Activated CD8-positive, alpha-beta T cell treated with anti-CD3 and anti-CD28 coated beads for 36 hours (primary cell): ENCODE measurements at places on chromosomes 11 and 22. TPM values are rescaled to one million over a fixed set of nuclear protein-coding genes. Genes with fewer than 3 reads are reported as not detected.

The MS4A4E gene
- total RNA-seq, result not detected

The SOX10 gene
- total RNA-seq, result not detected

The MRGPRE gene
- total RNA-seq, result not detected

GRCh38 chr11:17721242-17721999 lies 2.0 kb downstream of the MYOD1 start:
- DNase-seq, result no peak

- DNase-seq, result no peak
These were observed 8.3 kb downstream of the TSPO start for GRCh38 chr22:43159484-43160178.

The NPTXR gene
- total RNA-seq, result 0.83 TPM

GRCh38 chr11:120141113-120141767 lies 3.3 kb upstream of the TRIM29 start:
- DNase-seq, result no peak

DNA sequence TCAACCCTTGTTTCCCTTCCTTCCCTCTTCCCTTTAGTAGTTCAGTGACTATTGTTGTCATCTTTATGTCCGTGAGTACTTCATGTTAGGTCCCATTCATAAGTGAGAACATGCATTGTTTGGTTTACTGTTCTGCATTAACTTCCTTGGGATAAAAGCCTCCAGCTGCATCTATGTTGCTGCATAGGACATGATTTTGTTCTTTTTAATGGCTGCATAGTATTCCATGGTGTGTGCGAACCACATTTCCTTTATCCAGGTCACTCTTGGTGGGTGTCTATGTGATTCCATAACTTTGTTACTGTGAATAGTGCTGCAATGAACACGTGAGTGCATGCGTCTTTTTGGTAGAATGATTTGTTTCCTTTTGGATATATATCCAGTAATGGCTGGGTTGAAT lies 163.3 kb downstream of the FBXO7 start:
- DNase-seq, result no peak

GRCh38 chr11:86800076-86800959 lies at the start of gene PRSS23:
PRSS23 (plus strand) TSS chr11:86800542; CDS start chr11:86807644, 7,102 bp downstream.
- peak; percentile 32 for DNase-seq

DNA sequence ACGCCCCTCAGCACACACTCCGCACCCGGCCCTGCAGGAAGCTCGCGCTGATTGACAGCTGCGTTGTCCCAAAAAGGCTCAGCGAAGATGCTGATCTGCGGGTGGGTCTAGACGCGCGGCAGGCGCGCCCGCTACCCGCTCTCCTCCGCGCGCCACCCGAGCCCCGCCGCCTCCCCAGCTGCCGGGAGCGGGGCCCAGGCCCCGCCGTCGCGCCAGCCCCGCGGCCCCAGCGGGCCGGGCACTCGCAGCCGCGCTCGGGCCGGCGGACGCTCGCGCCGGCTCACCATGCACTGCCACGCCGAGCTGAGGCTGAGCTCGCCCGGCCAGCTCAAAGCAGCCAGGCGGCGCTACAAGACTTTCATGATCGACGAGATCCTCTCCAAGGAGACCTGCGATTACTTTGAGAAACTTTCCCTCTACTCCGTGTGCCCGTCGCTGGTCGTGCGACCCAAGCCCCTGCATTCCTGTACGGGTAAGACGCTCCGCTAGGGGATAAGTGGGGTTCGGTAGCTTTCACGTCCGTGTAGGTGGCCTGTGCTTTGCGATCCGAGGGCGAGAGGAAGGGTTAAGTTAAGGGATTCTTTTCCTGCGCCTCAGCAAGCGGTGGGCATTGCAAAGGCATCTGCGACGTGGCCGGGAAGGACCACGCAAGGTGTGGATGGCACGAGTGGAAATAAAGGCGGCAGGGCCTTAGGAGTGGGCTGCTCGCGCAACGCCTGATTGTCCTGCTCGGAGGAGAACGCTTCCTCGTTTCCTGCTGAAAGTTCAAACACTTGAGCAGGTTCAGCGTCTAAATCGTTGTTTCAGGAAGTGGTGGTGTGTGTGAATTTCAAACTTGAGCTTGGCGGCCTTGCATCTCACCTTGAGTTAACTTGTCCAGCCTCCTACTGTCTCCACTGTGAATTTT lies at the start of gene BARX2:
Gene BARX2, plus strand, starts transcription at position 98 of the 907 bp plus-strand sequence. Its CDS starts 188 bp downstream, at position 286.
- peak; percentile 53 for DNase-seq

The SLC17A6 gene
- not detected for total RNA-seq

DNA sequence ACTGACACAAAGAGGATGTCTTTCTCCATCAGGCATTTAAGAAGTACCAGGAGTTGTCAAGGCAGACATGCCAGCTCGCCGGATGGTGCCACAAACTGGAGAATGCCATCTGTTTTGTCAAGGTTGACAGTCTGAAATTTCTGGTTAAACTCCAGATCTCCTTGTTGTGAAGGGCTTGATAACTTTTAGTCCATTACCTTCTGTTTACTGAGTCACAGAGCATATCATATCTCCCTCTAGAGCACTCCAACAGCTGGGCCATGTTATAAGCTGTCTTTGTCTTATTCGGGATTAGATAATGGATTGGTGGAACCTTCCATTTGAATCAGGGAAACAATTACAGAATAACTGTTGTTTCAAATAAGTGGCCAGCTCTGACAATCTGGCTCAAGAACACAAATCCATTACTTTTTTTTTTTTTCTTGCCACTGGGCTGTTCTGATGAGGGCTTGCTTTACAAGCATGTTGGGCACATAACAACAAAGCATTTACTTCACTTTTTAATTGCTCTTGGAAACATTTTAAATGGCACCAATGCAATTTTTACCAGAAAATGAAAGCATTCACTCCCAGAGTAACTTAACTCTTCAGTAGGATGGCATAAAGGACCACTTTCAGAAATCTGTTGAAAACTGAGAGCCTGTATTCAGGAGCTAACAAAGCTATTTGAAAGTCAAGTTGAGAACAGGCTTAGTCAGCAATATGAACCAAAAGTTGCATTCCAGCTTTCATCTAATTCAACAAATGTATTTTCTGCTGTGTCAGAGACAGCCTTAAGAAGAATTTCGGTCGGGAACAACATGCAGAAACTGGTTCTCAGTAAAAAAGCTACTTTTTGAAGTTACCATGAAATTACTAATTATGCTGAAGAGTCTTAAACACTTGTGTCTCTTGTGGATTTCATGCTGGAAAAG lies 227.6 kb upstream of the PITPNB start:
- no peak for DNase-seq

The MS4A8 gene
- total RNA-seq, result not detected

The MYBPC3 gene
- total RNA-seq, result not detected

DNA sequence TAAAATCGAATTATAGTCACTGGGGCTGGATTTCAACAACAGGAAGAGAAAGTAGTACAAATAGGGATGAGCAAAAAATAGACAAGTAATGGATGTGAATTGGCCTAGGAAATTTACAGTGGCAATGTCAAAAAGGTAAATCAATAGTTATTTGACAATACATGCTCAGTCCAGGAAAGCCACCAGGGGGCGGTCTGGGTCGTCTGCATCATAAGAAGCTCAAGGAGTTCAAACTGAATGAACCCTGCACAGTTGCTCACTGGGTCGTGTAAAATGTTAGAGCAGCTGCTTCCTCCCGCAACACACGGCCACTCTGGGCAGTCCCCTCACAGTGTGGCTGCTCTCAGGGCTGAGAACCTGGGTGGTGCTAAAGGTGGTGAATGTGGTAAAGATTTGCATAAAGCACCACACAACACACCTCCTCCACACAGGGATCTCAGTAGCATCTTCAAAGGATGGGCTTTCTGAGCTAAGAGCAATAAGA lies 85.9 kb downstream of the ZNF280B start:
- peak; percentile 91 for DNase-seq

GRCh38 chr11:73812234-73812633 lies 24.6 kb downstream of the MRPL48 start:
- DNase-seq, result no peak

The FIBIN gene
- not detected for total RNA-seq

DNA sequence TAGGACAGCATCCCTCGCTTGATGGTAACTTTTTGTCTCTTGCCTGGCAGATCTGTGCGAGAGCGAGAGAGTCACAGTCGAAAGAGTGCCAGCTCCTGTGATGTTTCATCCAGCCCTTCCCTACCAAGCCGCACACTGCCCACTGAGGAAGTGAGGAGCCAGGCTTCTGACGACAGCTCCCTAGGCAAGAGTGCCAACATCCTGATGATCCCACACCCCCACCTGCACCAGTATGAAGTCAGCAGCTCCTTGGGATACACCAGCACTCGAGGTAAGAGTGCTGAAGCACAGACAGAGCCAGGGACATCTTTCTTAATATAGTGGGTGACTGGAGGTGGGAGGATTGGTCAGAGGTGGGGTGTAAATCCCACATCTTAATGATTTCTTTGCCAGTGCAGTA lies 61.1 kb downstream of the DEPDC5 start:
- DNase-seq, result no peak

The ZNF70 gene
- total RNA-seq, result 1.7 TPM

DNA sequence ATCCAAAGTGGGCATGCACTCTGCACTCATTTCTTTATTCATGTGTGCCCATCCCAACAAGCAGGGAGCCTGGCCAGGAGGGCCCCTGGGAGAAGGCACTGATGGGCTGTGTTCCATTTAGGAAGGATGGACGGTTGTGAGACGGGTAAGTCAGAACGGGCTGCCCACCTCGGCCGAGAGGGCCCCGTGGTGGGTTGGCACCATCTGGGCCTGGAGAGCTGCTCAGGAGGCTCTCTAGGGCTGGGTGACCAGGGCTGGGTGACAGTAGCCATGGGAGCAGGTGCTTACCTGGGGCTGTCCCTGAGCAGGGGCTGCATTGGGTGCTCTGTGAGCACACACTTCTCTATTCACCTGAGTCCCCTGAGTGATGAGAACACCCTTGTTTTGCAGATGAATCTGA lies 129.3 kb upstream of the B3GAT1 start:
- DNase-seq, result no peak

DNA sequence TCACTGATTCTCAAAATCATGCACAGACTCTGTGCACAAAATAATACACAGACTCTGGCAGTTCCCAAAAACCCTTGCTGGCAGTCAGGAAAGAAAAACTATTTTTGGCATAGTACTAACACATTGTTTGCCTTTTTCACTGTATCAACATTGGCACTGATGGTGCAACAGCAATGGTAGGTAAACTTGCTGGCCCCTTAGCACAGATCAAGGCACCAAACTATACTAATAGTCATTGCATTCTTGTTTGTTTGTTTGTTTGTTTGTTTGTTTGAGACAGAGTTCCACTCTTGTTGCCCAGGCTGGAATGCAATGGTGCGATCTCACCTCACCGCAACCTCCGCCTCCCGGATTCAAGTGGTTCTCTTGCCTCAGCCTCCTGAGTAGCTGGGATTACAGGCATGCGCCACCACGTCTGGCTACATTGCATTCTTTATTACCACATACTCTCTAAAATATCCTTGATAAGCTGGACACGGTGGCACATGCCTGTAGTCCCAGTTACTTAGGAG lies 81.0 kb upstream of the SLC6A5 start:
- no peak for DNase-seq

DNA sequence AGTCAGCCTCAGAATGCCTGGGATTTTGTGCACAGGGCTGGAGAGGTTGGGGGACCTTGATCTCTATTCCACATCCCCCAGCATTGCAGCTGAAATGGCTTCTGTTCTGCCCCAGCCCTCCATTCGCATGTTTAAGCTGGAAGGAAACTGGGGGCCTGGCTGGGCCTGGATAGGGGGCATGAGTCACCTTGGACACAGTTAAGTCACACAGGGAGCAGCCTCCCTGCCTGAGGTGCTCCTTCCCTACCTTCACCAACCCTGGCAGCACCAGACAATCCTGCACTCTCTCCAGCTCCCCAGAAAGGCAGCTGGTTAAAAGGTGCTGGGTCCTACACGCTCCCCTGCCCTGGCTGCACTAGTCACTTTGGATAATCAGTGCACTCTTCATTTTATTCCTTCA lies 763 bp downstream of the SMIM45 start:
- no peak for DNase-seq

- DNase-seq, result no peak
These were observed 46.6 kb downstream of the OTOG start for GRCh38 chr11:17593466-17594245.

DNA sequence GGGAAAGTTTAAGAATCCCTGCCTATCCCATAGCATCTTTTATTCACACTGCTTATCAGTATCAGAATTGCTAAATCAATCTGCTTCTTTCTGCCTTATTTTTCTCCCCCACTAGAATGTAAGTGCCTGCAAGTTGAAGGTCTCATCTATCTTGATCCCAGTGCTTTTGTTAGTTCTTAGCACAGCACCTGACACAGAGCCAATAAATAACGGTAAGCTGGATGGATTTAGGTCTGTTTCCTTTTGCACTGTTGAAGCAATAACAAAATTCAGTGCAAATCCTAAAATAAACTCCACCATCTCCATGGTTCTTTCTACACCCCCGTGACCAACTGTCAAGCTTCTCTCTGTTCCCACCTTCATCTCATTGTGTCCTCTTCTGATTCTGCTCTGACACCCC lies 36.7 kb upstream of the CD44 start:
- DNase-seq, result no peak

The RNF26 gene
- 30.2 TPM for total RNA-seq

GRCh38 chr11:106468086-106468485 lies 390.6 kb downstream of the AASDHPPT start:
- DNase-seq, result no peak

The LIMK2 gene
- total RNA-seq, result 23.2 TPM

- DNase-seq, result no peak
These were observed 169.7 kb downstream of the NAV2 start for GRCh38 chr11:19882356-19882755.

- peak; percentile 33 for DNase-seq
These were observed 39.0 kb downstream of the ADAMTS8 start for GRCh38 chr11:130389335-130389935.
